ENCODE measurements at places on chromosomes 16 and 17.

DNA sequence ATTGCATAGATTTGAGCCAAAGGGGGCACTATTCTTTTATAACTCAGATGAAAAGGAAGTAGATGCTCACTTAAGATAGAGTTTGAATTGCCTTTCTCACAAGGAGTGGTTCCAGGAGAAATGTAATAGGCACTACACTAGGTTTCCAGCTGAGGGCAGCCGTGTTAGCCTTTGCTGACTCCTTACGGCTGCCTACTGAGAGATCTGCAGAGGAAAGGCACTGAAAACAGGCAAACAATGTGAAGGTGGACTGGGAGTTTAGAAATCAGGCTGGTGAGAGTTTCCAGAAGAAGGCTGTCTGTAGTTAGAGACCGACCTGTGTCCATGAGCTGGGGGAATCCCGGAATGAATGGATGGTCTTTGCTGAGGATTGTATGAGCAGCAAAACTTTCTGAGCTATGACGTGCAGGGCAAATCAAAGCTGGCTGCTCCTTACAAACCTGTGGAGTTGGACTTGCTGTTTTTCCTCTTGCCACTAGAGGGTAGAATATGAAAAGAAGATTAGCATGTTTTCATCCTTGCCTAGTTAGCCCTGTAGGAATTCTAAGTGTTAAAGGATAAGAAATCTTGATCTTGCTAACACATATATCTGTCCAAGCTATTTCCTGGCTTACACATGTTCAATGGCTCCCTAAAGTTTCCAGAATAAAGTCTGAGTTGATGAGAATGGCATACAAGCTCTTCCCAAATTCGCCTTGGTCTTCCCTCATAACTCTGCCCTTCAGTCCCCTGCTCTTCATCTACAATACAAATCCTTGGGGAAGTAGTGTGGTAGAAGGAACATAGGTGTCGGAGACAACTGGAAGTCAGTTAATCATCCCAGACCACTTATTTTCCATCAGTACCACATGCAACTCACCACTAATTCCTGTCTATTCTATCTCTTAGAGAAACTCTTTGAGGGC, 20.1 kb upstream of the TAOK1 start:
- DNase-seq: peak; percentile 60

DNA sequence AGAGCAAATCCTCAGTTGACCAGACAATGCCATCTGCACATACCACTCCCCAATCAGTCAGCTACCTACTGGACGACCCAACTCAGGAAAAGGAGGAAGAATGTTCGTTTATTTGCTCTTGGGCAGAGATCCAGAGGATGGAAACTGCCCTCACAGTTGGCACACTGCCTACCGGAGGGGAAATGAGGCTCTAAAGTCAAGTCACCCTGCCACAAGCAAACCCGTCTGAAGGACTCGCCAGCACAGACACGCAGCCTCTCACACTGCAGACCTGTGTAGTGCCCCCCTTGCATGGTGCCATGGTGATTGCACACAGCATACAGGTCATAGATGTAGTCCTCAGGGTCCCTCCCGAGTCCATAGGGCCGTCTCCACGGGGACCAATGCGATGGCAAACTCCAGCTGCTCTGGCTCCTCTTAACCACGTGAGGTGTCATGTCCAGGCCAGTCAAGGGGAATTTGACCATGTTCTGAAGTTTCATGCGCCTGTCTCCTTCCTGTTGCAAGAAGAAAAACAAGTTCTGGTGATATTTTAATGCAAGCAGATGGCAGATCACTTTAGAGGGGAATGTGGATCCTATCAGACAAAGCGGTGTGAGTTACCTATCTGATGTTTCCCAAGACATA, 69.5 kb downstream of the USP31 start:
- DNase-seq: no peak

- no peak for DNase-seq
Observed at GRCh38 chr17:78185981-78186691, 716 bp downstream of the TK1 start.

- DNase-seq: no peak
Observed at GRCh38 chr16:62035115-62036092, 834 bp downstream of the CDH8 start.

GRCh38 chr17:15926039-15926740, 18.7 kb upstream of the ADORA2B start:
- DNase-seq: no peak

DNA sequence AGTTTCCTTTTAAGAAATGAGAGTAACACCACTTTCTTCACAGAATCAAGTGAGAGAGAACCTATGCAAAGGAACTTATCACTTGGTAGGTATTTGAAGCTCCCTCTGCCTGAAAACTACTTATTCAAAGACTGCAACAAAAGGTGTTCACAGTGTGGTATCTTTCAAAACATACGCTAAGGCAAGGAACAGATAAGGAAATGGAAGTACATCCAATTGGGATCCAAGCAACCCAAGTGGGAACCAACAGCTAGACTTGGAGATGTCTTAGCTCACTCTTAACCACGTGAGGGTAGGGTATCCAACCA, 431 bp upstream of the PPM1E start:
- no peak for DNase-seq

DNA sequence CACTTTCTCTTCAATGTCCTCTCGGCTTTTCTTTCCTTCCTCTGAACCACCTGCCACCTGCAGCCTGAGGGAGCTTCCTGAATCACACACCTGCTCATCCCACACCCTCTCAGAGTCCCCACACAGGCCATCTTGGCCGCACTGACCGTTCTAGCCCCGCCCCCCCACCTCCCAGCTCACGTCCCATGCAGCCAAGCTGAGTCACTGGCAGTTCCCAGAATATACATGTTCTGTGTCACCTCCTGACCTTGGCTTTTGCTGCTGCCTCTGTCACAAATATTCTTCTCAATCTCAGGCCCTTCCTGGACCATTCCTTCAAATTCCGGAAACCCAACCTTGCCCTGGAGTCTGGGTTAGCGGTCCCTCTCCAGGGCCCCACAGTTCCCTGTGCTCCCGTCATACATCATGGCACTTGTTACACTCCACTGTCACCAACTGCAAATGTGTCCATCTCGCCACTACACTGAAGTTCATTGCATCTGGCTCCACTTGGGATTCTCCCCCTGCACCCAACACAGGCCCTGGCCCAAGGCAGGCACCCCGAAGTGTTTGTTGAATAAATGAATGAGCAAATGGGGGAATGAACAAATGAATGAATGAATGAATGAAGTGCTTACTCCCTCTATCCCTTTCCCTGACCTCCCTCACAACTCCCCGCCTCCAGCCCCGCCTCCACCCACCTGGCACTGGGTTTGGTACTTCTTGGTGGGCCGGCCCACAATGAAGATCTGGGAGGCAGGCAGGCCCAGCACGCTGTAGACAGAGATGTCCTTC, 12.8 kb downstream of the PIMREG start:
- no peak for DNase-seq

Measured in CD4-positive, alpha-beta T cell treated with Interleukin-1 beta for 1 hour (primary cell).